ENCODE measurements at places on chromosomes 11 and 22.
A peak's percentile ranks its signal among the peaks of the same experiment; 100 is the strongest.

- peak; percentile 20 for DNase-seq
These were observed 21.8 kb upstream of the RRM1 start for GRCh38 chr11:4072668-4073285.

DNA sequence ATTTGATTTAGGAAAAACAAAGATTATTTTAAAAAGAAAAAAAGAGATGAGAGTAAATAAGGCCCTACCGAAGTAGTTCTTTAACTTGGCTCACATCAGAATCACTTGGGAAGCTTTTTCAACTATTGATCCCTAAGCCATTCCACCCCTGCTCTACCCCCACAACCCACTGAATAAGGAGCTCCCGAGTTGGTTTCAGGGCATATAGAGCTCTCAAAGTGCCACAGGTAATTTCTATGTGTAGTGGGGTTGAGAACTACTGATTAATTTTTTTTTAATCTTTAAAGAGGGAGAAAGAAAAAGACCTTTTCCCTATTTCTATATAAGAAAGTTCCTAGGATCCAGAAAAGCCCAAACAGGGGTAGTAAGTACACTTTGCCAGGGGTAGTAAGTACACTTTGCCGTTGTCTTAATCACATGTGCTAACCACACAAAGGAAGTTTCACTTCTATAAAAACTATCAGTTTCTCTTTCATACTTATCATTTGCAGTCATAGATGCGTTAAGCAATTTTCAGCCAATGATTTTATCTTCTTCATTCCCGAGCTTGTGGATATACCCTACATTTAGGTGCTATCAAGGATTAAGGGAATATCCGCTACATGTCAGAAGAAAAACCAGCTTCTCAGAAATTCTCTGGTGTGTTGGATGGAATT, 108.4 kb upstream of the ZC3H12C start:
- DNase-seq, result no peak

DNA sequence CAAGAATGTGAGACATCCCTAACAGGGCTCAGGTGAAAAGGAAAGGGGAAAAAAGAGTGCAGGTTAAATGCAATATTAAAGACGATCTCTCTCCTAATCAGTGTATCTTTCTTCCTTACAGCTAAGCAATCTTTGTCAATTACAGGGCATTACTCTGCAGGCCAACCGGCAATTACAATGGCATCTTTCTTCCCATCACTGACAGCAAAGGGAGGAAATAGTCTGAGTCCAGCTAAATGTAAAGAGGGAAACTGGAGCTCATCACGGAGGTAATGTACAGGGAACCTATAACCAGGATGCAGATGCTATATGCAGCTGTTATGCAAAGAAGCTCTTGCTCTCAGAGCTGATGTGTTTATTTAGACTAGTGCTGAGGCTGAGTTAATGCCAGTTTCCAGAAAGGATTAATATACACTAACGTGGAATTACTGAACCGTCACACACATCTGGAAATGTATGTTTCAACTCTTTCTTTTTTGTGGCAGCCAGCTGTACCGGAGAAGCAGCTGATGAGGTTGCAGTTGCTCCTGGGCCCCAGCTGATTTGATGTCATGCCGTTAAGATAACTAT, 121.6 kb downstream of the KIRREL3 start:
- no peak for DNase-seq

- no peak for DNase-seq
These were observed 15.5 kb upstream of the TFIP11 start for GRCh38 chr22:26527574-26528465.

DNA sequence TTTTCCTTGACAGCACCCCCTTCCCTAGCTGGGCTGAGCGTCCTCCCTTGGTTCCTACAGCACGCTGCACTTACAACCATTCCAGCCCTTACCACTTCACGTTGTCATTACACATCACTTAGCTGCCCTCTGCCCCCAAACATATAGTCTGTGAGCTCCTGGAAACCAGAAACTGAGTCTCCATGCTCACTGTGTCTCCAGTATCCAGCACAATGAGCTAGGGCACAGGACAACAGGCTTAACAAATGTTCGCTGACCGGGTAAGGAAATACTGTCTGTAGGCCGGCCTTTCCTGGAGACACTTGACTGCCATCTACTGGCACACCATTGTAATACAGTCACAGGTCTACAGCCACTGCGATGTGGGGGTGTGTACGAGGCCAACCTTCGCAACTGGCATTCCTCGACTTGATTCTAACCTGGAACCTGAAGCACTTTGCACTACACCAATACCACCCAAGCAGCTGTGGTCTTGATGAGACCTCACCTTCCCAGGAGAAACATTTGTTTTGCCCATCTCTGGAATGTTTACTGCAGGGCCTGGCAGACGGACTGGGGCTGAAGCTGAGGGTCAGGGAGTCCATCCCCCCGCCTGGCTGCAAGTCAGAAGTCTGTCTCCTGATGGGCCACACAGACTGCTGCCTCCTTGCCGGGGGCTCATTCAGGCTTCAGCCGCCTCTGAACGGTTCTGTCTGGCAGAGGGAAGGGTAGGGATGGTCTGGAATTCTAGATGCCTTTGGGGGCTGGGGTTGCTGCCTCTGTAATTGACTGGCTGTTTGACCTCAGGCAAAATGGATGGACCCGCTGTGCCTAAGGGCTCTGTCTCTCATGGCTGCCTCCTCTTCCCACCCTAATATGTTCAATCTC, 72.0 kb downstream of the SYN3 start:
- peak; percentile 65 for DNase-seq
